ENCODE measurements at places on chromosomes 3 and 15.

DNA sequence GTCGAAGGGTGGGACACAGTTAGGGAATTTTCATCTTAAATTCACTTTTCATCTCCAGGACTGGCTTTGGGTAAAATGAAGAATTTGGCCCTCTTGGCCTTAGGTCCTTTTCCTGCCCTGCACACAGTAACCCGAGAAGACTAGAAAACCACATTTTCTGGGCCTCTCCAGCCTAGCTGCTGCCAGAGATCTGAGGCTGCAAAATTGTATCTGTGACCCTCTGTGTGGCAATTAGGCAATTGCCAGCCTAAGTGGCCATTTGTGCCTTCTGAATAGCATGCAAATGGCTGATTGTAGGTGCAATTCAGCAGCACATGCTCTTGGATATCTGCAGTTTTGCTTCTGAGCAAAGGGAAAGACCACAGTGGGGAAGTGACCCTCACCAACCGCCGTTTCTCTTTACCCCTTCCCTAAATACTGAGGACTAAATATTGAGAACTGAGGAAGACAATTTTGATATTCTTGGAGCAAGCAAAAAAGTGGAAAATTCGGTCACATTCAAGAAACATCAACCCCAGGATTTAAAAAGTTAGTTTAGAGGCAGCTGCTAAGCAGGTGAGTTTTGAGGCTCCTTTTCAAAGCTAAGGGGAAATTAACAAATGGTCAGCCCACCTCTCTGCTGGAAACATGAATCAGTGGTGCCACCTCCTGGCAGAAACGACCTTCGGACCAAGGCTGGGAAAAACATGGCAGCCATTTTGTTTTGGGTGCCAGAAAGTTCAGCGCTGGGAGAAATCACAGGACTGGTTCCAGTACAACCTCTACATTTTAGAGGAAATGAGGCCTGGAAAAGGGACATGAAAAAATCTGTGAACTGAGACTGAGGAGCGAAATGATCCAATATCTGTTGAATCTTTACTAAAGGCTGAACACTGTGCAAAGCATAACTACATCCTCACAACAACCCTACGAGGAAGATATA is 56.6 kb upstream of the PRTG start:
- DNase-seq: no peak

GRCh38 chr15:40054605-40054854 is 15.5 kb upstream of the SRP14 start:
- DNase-seq: no peak

DNA sequence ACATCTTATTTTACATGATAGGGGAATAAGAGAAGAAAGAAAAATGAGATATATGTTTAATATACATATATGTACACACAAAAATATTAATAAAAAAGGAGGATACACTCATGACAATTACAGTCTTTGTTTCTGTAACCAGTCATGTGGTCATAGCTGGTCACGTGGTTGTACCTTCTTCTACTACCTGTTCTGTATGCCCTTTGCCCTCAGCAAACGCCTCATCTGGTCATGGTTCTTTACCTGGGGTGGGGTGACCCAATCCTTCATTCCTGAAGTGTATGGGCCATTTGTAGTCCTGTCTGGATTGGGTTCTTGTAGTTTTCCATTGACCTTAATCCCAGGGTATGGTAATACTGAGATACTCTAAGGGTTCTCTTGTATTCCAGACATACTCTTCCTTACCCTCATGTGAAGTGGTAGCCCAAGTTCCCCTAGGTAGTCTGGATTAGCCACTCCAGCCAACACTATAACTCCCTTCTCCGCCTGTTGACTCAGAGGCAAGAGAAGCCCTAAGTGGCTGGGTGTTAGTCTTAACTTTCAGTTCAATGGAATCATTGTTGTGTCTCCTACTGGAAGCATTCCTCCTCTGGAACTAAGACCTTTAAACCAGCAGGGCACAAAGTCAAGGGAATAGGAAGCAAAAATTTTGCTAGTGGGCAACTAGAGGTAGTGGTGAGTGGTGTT is 47.3 kb upstream of the FAM3D start:
- no peak for DNase-seq

GRCh38 chr15:61090386-61091288 is 138.5 kb downstream of the RORA start:
- DNase-seq: no peak

- DNase-seq: no peak
Observed at GRCh38 chr3:38101811-38102443, 35.0 kb downstream of the ACAA1 start.

- DNase-seq: no peak
Observed at GRCh38 chr3:22451501-22451900, 700.5 kb upstream of the ZNF385D start.

GRCh38 chr3:184503647-184504046 is 57.9 kb upstream of the EPHB3 start:
- no peak for DNase-seq

GRCh38 chr3:155382396-155383042 is 89.0 kb upstream of the STRIT1 start:
- DNase-seq: no peak

DNA sequence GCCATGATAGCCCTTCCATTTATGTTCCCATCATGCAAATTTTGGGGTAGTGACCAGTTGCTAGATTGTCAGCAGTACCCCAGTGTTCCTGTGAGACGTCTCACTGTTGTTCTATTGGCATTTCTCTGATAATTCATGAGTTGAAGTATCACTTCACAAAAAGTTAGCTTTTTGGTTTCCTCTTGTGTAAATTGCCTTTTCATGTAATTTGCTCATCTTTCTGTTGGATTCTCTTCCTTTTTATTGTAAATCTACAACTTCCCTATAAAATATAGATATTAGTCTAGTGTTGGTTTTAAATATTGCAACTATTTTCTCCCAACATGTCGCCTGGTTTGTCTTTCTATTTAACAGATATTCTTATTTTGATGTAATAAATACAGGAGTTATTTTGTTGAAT is 7.5 kb upstream of the A4GNT start:
- DNase-seq: no peak

DNA sequence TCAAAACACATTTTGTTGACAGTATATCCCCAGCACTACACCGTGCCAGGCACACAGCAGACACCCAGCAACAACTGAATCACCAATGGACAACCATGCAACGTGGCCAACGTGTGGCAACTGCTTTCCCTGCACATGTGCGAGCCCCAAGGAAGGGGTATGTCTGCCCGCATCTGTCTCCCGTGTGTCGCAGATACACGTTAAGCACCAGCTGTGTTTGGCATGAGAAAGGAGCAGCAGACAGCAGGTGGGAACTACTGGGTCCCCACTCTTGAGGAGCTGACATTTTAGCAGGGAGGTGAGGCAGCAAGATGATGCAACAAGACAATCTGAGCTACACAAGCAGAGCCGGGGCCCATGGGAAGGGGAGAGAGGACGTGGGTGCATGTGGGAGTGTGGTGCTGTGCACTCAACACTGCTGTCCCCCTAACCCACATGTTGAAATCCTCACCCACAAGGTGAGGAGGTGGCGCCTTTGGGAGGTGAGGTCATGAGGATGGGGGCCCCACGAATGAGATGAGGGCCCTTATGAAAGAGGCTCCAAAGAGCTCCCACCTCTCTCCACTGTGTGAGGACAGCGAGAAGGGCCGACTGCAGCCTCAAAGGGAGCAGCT is 56.2 kb downstream of the ROPN1B start:
- no peak for DNase-seq

- DNase-seq: no peak
Observed at GRCh38 chr3:139187648-139188047, 143.0 kb upstream of the PRR23C start.

DNA sequence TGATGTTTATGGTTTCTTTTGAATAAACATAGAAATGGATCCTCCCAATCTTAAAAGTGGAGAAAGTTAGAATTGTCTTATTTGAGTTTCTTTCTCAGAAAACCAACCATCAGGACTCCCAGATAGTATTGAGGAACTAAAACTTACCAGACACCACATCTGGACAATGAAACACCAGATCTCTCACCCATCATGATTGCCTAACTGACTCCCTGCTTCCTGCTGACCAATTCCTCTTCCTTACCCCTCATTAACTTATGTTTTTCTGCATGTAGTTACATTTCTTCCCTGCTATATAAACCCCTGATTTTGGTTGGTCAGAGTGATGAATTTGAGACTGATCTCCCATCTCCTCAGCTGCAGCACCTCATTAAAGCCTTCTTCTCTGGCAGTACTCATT is 242.0 kb upstream of the SETMAR start:
- no peak for DNase-seq

DNA sequence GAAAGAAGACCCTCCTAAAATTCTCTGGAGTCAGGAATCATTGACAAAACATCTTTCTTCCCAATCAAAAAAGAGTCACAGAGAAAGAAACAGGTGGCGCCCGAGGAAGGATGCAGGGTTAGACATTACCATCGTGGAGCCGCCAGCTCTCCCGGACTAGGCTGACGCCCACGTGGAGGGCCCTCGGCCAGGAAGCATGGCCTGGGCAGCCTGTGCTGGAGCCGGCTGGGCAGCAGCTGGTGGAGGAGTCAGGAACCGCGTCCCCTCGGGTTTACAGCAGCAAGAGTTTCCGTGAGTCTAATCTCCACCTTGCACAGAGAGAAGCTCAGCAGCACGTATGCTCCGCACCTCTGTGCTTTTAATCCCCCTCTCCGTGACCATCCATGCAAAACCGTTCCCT is 533.7 kb upstream of the ATP11B start:
- DNase-seq: no peak

GRCh38 chr15:73927476-73928240 is 1.4 kb downstream of the LOXL1 start:
- DNase-seq: peak; percentile 68

- no peak for DNase-seq
Observed at GRCh38 chr3:106566277-106566676, 697.5 kb upstream of the CBLB start.

DNA sequence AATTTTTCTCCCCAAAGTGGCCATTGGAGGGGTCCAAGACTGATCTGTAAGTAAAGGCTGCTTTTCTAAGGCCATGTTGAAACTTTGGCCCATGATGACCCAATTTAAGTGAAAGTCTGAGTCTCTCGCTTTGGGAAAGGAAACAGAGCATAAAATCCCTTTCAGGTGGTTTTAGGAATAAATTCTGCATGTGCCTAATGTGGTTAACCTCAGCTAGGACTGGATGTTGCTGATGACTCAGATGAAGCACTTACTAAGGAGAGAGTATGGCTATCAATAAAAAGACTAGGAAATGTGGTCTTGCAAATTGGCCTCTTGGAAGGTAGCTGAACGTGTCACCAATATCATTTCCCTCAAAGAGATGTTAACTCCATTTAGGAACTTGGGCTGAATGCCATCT is 458.5 kb downstream of the AGBL1 start:
- DNase-seq: no peak

- no peak for DNase-seq
Observed at GRCh38 chr3:62955126-62955525, 79.9 kb upstream of the CADPS start.

Data from activated T-cell treated with anti-CD3 and anti-CD28 coated beads for 4 hours (primary cell).